ENCODE measurements at places on chromosomes 4 and X. TPM values are rescaled to one million over a fixed set of nuclear protein-coding genes. Genes with fewer than 3 reads are reported as not detected.

HOPX gene
- total RNA-seq, result 0.67 TPM

DNA sequence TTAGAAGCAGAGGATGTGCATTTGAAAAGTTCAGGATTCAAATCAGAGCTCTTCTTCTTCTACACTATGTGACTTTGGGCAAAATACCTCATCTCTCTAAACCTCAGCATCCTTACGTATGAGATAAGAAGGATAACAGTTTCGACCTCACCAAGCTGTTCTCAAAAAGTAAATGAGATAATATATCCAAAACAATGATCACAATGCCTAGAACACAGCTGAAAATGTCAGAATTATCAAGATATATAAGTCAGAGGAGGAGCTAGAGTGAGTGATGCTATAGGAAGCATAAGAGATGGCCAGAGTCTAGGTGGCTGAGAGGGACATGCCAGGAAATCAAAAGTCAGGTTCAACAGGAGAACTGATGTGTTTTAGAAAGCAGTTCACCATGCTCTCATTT, 168.0 kb downstream of the EFHC2 start:
- H3K4me3 ChIP-seq, result no peak overlapping the region
- H3K27me3 ChIP-seq, result no peaks in the 10 kb centered on the region
- DNase-seq, result no peak
- no peaks in the 10 kb centered on the region for H3K4me1 ChIP-seq
- no peaks in the 10 kb centered on the region for H3K36me3 ChIP-seq

DNA sequence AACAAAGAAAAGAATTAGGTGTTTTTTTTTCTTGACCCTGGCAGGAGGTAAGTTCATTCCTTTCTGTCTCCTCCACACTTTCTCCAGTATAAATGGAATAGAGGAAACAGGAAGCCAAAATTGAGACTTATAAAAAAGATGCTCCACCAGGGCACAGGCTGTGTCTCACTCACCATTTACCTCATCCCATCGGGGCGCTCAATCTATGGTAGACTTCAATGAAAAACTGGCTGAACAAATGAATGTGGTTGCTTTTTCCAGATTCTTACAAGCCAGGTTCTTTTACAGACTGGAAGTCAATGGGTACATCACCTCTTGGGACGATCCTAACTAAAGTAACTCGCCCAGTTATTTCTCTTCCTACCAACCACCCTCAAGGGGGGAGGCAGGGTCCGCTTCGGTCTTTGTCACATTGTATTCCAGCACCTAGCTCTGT, 685 bp downstream of the COMMD8 start:
- peak overlapping the region; percentile 64 for H3K27ac ChIP-seq
- DNase-seq, result no peak
- H3K4me1 ChIP-seq, result peaks cover 3% of the 10 kb centered on the region
- H3K36me3 ChIP-seq, result no peaks in the 10 kb centered on the region
- peak overlapping the region; percentile 99 for H3K4me3 ChIP-seq

DNA sequence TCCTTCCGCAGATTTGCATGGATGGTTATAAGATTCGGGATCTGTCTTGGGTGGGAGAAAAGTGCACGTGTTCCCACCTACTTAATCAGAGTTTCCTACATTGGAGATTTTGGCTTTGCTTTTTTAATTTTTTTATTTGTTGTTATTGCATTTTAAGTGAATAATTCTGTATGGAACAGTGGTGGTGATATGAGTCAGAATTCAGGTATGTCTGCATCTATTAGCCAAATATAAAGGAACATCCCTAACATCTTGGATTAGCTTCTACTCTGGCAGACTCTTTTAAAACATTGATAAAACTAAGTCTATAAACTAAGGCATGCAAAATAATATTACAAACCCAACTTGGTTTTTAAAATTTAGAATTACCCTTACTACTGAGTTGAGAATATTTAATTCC, 659.8 kb upstream of the EPHA5 start:
- no peak overlapping the region for H3K27ac ChIP-seq
- no peak overlapping the region for H3K4me3 ChIP-seq
- no peaks in the 10 kb centered on the region for H3K4me1 ChIP-seq
- no peak for DNase-seq

DNA sequence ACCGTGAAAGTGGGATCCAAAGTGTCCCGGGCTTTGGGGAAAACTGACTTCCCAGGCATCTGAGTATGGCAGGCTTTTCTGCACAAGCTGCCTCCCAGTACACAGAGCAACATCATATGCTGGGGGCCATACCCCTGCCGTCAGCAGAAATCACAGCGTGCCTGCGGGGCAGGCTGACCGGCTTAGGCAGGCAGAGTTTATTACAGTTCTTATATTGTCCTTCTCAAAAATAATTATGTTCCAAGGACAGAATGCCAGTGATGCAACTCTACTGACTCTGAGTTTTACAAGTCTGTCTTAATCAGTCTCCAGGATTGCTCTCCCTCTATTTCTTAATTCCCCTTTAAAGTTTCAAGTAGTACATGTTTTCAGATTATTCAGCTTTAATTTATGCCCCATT, 37.0 kb downstream of the IL21 start:
- H3K27ac ChIP-seq, result no peak overlapping the region
- no peaks in the 10 kb centered on the region for H3K36me3 ChIP-seq
- DNase-seq, result no peak
- no peaks in the 10 kb centered on the region for H3K4me1 ChIP-seq
- H3K4me3 ChIP-seq, result no peak overlapping the region

MAGEE2 gene
- total RNA-seq, result not detected

- no peak overlapping the region for H3K27ac ChIP-seq
- H3K27me3 ChIP-seq, result peaks cover 25% of the 10 kb centered on the region
- no peak for DNase-seq
Observed at GRCh38 chr4:6245246-6246169, 24.1 kb upstream of the WFS1 start.

DNA sequence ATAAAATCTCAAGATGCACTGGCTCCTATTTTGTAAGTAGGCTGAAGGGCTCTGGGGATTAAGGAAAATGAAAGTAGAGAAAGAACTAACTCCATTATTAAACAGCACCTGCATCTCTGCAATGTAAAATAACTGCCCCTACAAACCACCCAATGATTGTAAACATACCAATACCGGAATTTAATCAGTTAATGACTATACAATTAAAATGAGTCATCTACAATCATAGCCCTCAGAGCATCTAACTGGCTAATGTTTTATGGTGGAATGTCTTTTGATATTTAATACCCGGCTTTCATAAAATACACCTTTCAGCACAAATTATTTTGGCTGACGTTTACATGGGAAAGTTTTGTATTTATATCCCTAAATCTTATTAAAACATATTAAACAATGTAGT, 142.3 kb downstream of the PAPSS1 start:
- no peak overlapping the region for H3K4me3 ChIP-seq
- no peaks in the 10 kb centered on the region for H3K4me1 ChIP-seq
- DNase-seq, result no peak
- no peaks in the 10 kb centered on the region for H3K27me3 ChIP-seq
- no peak overlapping the region for H3K27ac ChIP-seq
- no peaks in the 10 kb centered on the region for H3K36me3 ChIP-seq

UGT2B28 gene
- not detected for total RNA-seq

DNA sequence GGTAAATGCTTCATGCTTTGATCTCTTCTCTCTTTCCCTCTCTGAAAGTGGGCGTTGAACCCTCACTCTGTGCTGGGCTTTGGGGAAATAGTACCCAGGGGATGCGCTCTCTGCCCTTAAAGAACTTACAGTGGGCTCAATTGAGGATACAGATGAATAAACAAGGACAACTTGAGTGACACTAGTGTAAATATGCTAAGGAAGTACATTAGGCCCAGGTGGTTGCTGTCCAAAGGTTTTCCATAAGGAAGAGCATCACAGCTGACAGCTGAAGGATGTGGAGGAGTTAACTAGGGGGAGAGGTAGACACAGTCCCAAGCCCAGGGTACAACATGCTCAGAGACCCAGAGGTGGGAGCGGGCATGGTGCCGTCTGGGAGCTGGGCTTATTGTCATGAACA, 49.4 kb downstream of the TENM3 start:
- no peaks in the 10 kb centered on the region for H3K36me3 ChIP-seq
- H3K27me3 ChIP-seq, result no peaks in the 10 kb centered on the region
- no peaks in the 10 kb centered on the region for H3K4me1 ChIP-seq
- H3K4me3 ChIP-seq, result no peak overlapping the region

LRRC66 gene
- 0.25 TPM for total RNA-seq

DNA sequence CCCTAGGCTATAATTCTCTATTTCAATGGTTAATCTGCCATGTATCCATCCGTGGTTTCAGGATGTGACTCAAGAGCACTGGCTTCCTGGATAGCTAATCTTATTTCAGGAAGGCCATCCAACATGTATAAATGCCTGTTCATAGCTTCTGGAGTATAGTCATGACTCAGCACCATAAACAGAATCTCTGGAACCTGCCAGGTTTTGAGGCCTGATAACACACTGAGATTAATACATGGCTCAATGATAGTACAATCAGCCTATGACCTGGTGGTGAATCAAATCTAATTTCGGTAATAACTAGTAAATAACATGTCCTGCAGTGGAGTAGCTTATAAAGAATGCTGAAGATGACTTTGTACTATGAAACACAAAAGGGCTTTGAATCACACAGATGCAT, 5.7 kb upstream of the IL13RA2 start:
- no peaks in the 10 kb centered on the region for H3K36me3 ChIP-seq
- no peaks in the 10 kb centered on the region for H3K27me3 ChIP-seq
- DNase-seq, result no peak
- H3K27ac ChIP-seq, result no peak overlapping the region

IQCM gene
- 0.08 TPM for total RNA-seq

DNA sequence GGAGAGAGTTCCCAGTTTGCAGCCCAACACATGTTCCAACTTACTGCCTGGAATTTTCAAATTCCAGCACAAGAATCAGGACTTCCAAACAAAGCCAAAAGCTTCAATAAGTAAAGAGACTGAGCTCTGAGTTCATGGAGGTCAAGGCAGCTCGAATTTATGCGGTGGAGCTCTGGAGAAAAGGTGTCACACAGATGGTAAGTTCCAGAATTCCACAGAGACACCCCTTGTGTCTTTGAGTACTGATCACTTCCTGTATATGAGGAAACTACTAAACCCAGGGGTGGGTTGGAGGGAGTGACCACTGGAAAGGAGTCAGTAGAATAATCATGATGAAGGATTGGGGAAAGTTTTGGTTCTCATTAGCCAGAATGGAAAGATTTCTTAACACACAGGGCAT, 118.5 kb upstream of the GUCY1A1 start:
- H3K36me3 ChIP-seq, result no peaks in the 10 kb centered on the region
- H3K4me3 ChIP-seq, result no peak overlapping the region
- no peaks in the 10 kb centered on the region for H3K27me3 ChIP-seq
- no peak for DNase-seq

SHOX gene
- total RNA-seq, result not detected

GRCh38 chr4:186699881-186700397, 23.7 kb downstream of the FAT1 start:
- H3K4me3 ChIP-seq, result no peak overlapping the region
- no peak overlapping the region for H3K27ac ChIP-seq
- no peak for DNase-seq
- H3K36me3 ChIP-seq, result no peaks in the 10 kb centered on the region

BEX1 gene
- 84.0 TPM for total RNA-seq

DNA sequence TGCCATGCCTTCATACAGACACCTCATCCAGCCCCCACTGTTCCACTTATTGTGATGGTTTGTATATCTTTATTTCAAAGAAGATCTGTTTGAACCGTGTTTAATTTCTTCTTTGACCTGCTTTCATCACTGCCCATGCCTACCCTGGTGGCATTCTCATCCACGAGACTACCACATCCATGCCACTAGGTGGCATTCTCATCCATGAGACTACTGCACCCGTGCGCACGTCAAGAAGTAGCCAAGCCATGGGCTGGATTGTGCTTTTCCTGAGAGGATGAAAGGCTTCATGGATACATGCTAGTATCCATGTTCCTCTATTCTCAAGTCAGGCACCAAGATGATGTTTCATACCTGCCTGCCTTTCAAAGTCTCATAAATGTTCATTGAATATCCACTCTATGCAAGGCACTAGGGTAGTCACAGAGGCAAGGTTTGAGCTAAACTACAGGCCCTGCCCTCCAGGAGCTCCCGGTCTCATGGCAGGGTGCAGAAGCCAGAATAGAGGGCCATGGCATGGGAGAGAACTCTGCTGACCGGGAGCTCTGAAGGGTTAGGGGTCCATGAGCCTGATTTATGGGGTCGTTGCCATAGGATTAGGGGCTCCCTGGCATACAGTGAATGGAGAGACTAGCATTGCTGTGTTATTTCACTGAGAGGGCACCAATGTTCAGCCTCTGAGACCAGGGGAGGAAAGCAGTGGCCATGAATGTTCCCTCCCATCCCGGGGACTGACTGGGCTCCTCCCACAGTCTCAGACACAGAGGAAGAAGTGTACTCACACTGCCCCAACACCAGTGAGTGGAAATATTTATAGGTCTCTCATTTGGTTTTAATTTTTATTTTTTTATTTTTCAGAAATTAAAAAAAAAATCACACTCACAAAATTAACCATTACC, 24.8 kb upstream of the EOLA2 start:
- H3K36me3 ChIP-seq, result no peaks in the 10 kb centered on the region
- DNase-seq, result peak; percentile 34
- H3K4me3 ChIP-seq, result no peak overlapping the region
- no peaks in the 10 kb centered on the region for H3K27me3 ChIP-seq
- no peak overlapping the region for H3K27ac ChIP-seq

DNA sequence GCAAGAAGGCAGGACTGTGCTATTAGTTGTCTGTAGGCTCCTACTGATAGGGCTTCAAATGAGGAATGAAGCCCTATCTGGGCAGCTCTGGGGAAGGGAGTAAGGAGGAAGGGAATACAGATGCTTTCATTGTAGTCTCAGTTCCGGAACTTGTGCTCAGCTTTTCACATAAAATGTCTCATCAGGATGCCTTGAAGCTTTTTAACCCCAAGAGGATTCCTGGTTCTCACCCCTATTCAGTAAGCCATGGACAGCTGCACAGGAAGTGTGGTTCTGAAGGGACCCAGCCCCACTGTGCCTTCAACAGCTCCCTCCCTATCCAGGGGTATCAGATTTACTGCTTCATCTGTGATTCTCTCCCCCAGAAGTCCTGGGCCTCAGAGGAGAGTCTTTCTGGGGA, 5.0 kb downstream of the ARMCX5 start:
- no peaks in the 10 kb centered on the region for H3K36me3 ChIP-seq
- no peak overlapping the region for H3K27ac ChIP-seq
- H3K27me3 ChIP-seq, result no peaks in the 10 kb centered on the region
- peaks cover 6% of the 10 kb centered on the region for H3K4me1 ChIP-seq
- no peak for DNase-seq
- H3K4me3 ChIP-seq, result no peak overlapping the region

DNA sequence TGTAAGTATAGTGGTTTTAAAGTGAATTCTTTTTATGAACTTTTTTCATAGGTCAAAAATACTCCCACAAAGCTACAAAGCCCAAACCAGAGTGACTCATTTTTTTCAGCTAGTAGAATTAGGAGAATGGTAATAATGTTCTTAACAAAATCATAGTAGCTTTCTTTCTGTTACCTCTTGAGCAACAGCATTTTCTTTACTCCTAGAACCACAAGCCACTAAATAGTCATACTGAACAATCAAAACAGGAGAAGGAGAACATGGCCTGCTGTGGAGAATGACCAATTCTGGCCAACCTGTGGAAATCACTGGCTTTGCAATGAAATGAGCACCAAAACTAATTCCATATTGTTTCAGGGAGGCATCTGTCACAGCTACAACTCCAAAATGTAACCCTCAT, 112.9 kb downstream of the AMMECR1 start:
- no peak overlapping the region for H3K4me3 ChIP-seq
- no peak for DNase-seq
- H3K27me3 ChIP-seq, result no peaks in the 10 kb centered on the region
- no peaks in the 10 kb centered on the region for H3K36me3 ChIP-seq
- H3K27ac ChIP-seq, result no peak overlapping the region

All from liver (tissue), 10 donors.